ENCODE measurements at places on chromosomes 3 and 15.

DNA sequence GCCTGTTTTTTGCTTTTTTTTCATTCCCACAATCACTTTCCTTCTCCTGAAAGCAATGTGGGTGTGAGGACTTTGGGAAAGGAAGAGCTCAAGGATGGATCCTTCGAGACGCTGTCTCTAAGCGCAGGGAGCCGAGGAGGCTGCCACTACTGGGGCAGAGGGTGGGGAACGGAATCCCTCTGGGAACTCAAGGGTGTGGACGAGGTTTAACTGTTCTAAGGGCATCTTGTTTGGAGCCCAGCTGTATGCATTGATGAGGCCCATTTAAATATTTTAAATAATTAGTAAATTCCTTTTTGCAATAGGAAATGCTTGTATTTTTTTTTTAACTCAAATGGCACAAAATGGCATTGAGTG is 124.4 kb upstream of the MEF2A start:
- DNase-seq = peak; percentile 37

GRCh38 chr15:40688932-40689799 is 5.8 kb upstream of the RAD51 start:
- no peak for DNase-seq

DNA sequence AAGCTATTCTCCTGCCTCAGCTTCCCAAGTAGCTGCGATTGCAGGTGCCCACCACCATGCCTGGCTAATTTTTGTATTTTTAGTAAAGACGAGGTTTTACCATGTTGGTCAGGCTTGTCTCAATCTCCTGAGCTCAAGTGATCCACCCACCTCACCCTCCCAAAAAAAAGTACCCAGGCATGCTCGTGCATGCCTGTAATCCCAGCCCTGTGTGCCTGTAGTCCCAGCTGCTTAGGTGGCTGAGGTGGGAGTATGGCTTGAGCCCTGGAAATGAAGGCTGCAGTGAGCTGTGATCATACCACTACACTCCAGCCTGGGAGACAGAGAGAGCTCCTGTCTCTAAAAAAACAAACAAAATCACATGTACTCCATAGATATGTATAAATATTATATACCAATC is 176.5 kb downstream of the SOX2 start:
- no peak for DNase-seq

- no peak for DNase-seq
These were observed 119.9 kb downstream of the MBNL1 start for GRCh38 chr3:152388631-152389030.

- DNase-seq = no peak
These were observed 248.9 kb downstream of the SV2B start for GRCh38 chr15:91348752-91349500.

DNA sequence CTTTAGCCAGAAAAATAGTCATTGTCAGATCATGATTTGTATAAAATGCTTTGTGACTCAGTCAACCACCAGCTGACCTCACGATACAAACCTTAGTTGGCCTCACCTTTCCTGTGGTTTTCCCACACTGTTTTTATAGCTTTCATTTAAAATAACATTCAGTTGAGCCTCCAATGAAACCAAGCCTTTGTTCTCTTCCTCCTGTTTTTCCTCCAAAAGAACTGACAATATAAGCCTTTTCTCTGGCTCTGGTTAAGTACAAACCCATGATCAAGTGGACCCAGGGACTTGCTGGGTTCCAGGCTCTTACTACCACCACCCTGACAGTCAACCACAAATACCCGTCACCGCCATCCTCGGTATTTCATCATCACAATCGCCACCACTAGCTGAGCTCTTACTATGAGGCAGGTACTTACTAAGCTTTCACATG is 81.7 kb downstream of the TAMM41 start:
- DNase-seq = no peak

DNA sequence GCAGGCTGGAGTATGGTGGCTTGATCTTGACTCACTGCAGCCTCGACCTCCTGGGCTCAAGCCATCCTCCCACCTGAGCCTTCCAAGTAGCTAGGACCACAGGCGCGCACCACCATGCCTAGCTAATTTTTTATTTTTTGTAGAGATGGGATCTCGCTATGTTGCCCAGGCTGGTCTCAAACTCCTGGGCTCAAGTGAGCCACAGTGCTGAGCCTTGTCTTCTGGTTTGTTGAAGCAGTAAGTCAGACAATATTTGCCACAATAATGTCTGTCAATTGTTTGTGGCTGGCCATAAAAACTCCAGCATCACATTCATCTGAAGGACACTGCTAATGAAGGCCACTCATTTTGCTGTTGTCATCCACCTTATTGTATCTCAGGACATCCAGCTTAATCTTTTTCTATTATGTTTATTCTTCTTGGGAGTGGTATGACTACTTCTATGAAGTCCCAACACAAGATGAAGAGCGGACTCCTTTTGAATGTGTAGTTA is 185.9 kb downstream of the FNDC3B start:
- peak; percentile 9 for DNase-seq

- no peak for DNase-seq
These were observed 51.5 kb downstream of the GABRB3 start for GRCh38 chr15:26721232-26721967.

DNA sequence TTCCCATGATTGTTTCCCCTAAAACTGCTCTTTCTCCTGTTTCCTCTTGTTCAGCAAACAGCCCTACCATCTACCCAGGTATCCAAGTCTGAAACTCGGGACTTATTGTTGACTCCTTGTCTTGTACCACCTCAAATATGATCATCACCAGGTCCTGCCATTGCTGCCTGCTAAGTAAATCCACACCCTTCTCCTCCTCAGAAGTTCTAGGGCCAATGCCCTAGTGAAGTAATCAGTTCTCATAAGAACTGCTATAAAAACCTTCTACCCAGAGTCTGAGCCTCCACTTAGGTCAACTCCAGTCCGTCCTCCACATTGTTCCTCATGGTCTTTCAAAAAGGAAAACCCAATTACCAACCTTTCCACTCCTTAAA is 77.0 kb upstream of the IL12A start:
- no peak for DNase-seq

DNA sequence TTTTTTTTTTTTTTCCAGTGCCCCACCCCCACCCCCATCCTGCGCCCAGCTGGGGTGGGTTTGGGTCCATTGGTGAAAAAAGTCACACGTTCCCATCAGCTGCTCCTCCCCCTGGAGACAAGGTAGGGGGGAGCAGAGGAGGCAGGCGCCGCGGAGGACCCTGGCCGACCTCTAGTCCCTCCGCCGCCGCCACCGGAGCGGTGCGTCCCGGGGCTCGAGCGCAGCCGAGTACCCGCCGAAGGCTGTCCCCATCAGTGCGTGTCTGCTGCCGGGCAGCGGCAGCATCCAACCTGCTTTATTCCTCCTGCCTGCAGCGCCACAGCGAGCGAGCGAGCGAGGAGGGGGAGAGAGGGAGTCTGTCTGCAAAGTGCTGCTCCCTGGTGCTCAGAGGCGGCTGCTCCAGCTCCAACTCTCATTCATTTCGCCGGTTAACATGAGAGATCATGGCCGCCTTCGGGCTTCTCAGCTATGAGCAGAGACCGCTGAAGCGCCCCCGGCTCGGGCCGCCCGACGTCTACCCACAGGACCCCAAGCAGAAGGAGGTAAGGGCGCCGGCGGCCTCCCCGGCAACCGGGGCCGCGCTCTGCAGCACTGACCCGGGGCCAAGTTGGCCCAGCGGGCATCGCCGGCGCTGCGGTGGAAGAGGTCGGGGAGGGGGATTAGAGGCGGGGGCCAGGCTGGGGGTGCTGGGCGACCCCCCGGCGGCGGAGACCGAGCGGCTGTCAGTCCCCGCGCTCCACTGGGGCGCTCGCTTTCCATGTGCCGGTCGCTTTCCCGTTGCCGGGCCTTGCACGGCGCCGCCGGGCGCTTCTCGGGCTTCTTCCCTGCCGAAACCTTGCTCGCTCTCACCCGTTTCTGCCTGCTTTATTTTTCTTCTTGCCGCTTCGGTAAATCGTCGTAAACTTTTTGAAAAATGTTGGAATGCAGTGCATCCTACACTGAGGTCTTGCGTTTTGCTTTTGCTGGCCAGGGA is 1.3 kb downstream of the MED12L start:
- peak; percentile 88 for DNase-seq

GRCh38 chr15:99473981-99474906 is 91.5 kb upstream of the MEF2A start:
- DNase-seq = peak; percentile 45

DNA sequence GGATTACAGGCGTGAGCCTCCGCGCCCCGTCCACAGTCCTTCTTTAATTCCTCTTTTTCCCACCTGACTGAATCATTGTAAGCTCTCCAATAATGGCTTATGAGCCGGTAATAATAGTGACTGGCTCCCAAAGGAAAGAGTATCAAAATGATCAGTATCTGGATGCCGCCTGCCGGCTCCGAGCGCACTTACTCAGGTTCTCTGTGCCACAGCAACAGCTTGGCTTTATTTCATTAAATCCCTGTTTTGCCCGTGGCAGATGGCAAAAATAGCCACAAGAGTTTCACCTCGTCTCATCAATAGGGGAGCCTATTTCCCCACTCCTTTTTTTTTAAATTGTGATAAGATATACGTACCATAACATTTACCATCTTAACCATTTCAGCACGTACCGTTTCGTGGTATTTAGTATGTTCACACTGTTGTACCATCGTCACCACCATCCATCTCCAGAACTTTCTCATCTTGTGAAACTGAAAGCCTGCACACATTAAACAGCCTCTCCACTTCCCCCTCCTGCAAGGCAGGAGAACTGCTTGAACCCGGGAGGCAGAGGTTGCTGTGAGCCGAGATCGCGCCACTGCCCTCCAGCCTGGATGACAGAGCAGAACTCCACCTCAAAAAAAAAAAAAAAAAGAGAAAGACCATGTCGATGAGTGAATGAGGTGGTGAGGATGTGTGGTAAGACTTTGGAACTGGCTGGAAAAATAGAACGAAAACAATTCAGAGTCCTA is 80.7 kb upstream of the DLG1 start:
- no peak for DNase-seq

DNA sequence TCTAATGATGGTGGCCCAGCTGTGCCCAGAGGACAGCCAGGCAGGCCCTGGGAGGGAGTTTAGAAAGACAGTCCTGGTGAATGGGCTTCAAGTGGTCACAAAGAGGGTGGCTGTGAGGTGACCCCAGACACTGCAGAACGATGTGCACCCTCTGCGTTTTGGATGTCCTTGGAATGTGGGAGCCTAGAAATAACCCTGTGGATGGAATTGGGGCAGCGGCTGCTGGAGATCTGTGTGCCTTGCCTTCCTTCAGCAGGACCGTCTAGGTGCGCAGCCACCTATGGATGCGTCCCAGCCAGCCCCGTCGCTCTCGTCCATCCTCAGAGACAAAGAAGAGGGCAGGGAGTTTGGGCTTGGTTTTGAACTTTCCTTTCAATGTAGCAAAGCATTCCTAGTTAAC is 46.5 kb downstream of the KLHL25 start:
- peak; percentile 9 for DNase-seq

- DNase-seq = no peak
These were observed 12.7 kb upstream of the PLCH1 start for GRCh38 chr3:155757577-155757976.

DNA sequence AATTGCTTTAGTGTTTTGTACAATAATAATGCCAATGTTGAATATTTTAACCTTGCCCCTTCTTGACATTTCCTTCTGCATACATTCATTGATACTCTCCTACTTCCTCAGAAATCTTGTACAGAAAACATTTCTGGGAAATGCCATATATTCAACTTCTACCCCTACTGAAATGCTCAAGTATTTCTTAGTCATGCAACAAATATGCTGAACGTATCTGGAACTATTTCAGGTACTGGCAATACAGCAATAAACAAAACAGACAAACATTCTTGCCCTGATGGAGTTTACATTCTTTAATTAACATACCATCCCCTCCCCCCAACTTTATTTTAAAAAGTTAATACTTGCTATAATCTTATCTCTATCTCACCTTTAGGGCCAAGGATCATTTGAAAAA is 147.2 kb downstream of the STAG1 start:
- DNase-seq = no peak

DNA sequence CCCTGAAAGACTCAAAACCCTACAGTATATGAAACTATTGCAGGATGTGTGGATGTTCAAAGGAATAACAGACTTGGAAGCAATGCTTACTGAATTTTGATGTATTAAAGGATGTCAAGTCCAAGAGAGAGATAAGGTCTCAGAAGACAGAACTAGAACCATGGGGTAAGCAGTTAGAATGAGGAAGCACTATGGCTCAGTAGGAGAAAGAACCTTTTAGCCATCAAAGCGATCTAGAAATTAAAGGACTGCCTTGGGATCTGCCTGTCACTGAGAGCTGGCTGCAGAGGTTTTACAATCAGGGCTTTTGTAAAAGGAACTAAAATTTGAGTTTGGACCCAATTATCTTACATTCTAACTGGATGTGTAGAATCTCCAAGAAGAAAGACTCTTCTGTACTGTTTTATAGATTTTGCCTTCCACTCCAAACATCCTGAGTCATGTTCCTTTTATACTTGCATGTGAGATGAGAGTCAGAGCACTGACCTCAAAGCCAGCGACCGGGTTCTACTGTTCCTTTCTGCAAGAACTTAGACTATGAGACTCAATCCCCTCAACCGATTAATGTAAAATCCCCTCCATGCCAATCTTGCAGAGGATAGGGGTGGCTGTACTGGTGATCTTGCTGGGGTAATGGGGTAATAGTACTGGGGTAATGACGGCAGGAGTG is 412.3 kb upstream of the TPRG1 start:
- no peak for DNase-seq

GRCh38 chr3:9828801-9829755 is 14.7 kb downstream of the RPUSD3 start:
- DNase-seq = no peak

DNA sequence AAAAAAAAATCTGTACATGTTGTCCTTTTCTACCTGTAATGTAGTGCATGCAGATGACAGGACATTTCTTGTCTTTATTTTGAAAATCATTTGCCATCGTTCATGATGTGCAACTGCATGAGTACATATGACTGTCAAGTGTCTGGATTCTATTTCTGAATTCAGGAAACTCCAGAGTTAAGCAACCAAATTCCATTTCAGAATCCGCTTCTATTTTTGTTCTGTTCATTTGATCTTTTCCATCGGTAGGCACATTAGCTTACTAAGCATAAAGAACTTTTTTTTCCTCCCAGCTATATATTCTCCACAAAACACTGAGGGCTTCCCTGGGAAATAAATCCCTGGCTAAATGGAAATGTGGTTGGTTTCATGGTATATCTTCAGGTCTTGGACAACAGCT is 365.6 kb downstream of the PTPRG start:
- DNase-seq = no peak

DNA sequence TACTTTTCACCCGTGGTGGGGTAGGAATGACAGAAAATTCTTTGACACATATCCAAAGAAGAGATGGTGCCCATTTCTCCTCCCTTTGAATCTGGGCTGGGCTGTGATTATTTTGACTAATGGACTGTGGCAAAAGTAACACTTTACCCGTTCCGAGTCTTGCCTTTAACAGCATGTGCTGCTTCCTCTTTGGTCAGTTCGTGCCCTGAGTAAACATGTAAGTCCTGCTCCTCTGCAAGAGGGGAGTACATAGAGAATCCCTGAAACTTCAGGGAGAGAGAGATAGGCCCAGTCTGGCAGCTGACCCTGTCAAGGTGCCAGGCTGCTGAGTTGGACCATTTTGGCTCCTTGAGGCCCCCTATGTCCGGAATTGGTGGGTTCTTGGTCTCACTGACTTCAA is 243.1 kb downstream of the EPHB1 start:
- DNase-seq = no peak

All from right forelimb (tissue), 1 donor.